ENCODE measurements at places on chromosomes 2 and 18.

DNA sequence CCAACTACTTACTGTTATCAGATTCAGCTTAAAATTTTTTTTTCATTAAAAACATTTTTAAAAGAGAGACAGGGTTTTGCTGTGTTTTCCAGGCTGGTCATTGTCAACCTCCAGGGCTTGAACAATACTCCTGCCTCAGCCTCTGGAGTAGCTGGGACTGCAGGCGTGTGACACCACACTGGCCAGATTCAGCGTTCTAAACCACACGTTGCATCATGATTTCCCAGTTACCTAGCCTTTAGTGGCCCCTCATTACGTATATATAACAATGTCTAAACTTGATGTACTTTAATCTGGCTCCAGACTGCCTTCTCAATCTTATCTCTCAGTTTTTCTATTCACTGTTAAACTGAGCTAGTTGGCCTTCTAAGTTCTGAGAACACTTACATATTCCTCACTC, 89.6 kb downstream of the COMMD1 start:
- DNase-seq: no peak

DNA sequence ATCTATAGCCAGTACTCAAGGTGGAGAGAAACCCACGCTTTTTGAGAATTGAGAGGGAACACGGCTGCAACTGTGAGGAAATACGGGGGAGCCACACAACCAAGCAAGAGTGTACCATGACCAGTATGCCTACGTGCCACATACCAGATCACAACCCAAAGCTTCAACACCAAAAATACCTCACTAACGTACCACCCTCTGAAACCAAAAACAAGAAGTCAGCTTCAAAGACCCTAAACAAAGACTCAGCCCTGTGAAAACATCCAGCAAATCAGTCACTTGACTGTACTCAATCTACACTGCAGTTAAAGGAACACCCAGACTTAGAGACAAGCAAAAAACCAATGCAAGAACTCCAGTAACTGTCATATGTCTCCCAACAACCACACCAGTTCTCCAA, 17.0 kb downstream of the RNU4ATAC start:
- DNase-seq: no peak

DNA sequence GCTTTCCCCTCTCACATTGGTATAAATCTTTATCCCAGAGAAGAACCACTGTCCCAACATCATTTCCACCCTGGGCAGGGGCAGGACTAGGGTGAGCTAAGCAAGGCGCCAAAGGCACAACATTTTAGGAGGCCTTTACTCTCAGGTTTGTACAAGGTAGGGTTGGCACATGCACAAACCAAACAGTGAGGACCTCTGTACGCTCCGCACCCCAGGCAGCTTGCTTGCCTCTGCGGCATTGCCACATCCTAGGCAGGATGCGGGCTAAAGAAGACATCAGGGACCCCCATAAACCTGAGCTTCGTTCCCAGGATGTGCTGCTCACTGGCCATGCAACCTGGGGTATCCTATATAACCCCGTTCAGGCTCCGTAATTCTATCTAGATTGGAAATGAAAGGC, 128.1 kb upstream of the DAPL1 start:
- DNase-seq: no peak

GRCh38 chr2:23241611-23242245, 143.3 kb upstream of the KLHL29 start:
- DNase-seq: no peak

DNA sequence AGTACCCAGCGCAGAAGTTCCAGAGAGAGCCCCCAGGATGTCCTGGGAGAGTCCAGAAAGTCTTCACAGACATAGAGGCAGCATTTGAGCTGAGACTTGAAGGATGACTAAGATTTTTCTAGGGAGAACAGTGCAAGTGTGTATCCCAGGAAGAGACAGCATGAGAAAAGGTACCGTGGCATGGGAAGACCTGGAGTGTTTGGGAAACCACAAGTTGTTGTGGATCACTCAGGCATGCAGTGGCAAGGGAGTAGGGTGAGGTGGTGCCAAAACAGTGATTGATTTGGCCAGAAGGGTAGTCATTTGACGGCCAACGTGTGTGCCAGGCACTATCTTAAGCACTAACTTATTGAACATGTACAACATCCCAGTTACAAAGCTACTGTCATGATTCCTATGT, 24.5 kb upstream of the KCNK3 start:
- no peak for DNase-seq

DNA sequence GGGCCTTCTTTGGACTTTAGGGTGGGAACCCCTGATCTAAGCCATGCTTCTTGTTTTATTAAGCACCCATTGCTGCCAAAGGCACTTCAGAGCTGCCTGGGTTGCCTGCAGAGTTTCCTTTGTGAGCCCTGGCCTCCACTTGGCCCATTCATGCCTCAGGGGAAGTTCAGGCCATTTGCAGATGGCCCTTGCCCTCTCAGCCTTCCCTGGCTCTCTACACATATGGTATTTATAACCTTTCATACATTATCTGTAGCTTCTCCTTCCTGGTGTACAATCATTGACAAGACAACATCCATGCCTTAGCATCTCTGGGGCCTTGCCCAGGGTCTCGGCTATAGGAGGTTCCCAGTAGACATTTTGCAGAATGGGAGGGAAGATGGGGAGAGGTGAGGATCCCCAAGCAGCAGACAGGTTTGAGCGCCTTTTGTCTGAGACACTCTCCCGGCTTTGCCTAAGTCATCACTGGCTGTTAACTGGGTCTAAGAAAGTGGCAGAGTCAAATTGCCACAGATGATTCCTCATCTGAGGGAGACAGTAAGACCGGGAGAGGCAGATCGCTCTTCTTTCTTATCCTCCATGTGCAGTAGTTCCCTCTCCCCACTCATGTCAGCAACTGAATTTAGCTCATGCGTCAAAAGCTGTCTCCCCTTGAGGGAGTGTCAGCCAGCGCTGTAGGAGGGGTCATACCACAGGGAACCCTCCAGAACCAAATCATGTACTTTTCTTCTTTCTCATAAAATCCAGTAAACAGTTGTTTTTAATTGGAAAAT, 2.7 kb downstream of the EHD3 start:
- no peak for DNase-seq

GRCh38 chr2:56199492-56199891, 15.7 kb downstream of the CCDC85A start:
- no peak for DNase-seq

- no peak for DNase-seq
Observed at GRCh38 chr2:15357186-15357585, 203.9 kb downstream of the NBAS start.

- no peak for DNase-seq
Observed at GRCh38 chr2:223900066-223900465, 45.1 kb downstream of the WDFY1 start.

DNA sequence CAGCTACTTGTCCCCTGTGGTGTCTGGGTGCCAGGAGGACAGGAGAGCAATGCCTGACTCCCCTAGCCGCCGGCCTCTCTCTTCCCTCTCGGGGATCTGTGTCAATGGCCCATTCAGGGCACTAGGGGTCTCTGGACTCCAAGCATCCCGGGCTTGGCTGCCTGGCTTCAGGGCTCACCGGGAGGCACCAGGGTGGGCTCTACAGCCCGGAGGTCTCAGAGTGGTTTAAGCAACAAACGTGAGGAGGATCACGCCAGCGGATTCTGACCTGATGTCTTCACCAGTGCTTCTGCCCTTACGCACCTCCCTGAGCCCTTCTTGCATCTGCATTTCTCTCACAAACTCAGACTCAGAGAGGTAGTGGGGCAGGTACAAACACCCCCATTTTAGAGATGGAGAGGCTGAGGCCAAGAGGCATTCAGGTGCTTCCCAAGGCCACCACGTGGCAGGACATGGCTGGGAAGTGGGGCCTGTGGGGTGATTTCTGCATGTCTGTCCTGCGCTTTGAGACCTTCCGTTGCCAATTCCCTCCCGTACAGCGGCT, 243.0 kb downstream of the CELF4 start:
- DNase-seq: peak; percentile 42

- no peak for DNase-seq
Observed at GRCh38 chr2:35114765-35115164, 1240.8 kb upstream of the CRIM1 start.

DNA sequence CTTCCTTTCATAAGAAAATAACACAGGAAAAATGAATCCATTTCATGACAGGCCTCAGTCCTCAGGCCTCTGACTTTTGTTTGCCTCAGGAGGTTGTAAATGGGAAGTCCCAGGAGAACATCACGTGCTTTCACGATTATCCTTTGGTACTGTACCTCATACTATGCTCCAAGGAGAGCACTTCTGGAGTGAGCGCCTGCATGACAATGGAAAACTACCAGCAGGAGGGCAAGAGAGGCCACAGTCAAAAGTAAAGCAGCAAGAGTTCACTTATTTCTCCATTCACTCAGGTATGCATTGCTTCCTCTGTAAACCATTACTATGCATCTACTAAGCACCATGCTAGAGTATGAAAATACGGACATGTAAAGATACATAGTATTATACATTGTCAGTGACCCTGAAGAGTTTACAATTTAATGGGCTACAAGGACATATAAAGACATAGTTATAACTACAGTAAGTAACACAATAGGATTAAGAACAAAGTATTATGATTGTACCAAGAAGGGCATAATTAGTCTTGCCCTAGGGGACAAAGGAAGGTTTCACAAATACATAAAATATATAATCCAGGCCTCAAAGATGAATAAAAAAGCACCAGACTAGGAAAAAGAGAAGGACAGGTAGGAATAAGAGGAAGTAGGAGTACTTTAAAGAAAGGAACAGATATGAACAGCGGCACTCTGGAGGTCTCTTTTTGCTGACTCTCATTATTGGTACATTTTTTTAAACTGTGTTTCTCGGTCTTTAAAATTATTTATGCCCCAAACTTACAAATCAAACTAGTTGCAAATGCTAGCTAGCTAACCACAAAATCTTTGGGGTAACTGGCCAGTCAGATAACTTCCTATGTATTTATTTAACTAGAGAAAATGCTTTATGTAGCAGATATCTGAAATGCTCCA, 806.7 kb downstream of the NRXN1 start:
- DNase-seq: no peak

DNA sequence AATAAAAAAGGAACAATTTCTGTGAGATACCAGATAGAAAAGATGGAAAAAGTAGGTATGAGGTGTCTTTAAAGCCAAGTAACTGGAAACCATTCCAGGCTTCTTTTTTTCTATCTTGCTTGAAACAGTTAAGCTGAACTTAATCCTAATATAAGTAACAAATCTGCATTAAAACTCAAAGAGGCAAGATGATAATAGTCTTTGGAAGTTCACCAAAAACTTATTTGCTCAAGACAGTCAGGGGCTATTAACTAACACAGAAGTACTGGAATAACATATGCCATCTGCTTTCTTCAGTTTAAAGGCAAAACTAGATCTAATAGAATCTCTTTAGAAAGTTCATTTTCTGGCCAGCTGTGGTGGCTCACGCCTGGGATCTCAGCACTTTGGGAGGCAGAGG, 18.8 kb downstream of the PDIA6 start:
- DNase-seq: no peak

- no peak for DNase-seq
Observed at GRCh38 chr18:65352186-65352585, 398.6 kb upstream of the CDH7 start.

GRCh38 chr2:65053199-65053598, 3.0 kb upstream of the CEP68 start:
- no peak for DNase-seq

DNA sequence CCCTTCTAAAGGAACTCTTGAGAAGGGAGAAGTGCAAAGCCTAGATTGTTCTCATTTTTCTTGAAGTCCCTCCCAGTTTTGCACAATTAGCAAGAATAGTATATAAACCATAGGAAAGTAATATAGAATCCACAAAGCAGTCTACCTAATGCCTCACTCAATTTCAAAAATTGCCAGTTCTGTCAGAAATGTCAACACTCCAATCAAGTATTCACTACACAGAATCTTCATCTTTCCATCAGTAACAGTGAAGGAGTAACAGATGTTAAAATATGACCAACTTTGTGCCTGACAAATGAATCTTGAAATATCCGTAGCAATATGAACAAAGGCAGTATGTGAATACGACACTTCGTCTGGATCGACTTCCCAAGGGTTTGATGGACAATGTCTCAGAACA, 56.3 kb downstream of the RBMS1 start:
- DNase-seq: no peak

DNA sequence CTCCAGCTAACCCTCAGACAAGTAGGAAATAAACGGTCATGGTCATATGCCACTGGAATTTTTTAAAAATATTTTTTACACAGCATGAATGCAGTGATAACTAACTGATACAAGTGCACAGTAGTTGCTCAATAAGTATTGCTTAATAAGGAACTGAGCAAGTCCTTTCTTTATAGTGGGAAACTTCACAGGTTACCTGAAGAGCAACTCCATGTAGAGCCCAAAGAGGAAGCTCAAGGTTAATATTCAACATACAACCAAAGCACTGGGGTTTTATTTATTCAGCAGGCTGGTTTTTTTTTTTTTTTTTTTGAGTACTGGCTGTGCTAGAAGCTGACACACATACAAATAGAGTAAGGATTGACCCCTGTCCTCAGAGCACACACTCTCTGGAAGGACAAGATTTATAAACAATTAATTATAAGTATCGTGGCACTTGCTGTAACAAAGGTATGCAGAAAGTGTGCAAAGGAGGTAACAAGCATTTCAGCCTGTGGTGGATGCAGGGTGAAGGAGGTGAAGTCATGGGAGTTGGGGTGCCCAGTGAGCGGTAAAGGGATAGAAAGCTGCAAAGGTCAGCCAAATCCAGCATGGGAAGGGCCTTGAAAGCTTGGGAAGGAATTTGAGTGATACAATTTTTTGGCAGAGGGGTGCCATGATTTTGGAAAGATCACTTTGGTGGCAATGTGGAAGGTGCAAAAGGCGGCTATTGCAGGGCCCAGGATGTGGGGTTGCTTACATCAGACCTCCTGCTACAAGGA, 52.7 kb downstream of the ATOH8 start:
- DNase-seq: no peak

- no peak for DNase-seq
Observed at GRCh38 chr2:241946306-241947003, 76.9 kb downstream of the RTP5 start.

- no peak for DNase-seq
Observed at GRCh38 chr2:32901313-32901712, 45.4 kb upstream of the LTBP1 start.

DNA sequence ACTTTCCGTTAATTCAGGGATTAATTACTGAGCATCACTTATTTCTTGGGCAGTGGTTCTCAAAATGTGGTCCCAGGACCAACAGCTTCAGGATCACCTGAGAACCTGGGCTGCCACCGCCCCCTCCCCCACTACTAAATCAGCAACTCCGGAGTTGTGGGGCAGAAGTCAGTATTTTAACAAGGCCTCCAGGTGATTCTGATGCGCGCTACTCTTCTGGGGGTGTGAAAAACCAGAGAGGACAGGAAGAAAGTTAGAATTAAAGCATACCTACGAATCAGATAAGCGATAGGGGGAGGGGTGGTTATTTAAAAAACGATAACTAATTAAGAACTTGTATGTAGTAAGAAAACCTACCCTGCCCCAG, 319 bp downstream of the ZSCAN30 start:
- no peak for DNase-seq

GRCh38 chr2:63790906-63791305, 50.8 kb upstream of the UGP2 start:
- no peak for DNase-seq

GRCh38 chr2:147033044-147033443, 811.8 kb upstream of the ACVR2A start:
- no peak for DNase-seq

- DNase-seq: no peak
Observed at GRCh38 chr2:25036221-25036559, 5.7 kb upstream of the EFR3B start.
